ENCODE measurements at places on chromosomes 12 and 14. TPM values are rescaled to one million over a fixed set of nuclear protein-coding genes. Genes with fewer than 3 reads are reported as not detected.

DNA sequence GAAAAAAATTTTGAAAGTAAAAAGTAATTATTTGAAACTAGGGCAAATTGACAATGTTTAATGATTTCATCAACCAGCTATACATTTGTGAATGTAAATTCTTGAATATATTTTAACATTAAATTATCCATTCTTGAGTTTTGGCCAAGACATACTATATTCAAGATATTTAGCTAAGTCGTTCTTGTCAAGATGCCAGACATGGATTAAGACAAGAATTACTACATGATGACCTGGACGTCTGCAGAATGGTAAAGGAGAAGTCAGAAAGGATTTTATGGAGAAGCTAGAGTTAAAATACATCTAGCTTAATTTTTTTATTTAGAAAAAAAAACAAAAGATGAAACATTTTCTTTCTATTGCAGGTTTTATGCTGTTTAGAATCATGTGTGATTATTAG lies 255.8 kb downstream of the TMTC2 start:
- no peak for DNase-seq

DNA sequence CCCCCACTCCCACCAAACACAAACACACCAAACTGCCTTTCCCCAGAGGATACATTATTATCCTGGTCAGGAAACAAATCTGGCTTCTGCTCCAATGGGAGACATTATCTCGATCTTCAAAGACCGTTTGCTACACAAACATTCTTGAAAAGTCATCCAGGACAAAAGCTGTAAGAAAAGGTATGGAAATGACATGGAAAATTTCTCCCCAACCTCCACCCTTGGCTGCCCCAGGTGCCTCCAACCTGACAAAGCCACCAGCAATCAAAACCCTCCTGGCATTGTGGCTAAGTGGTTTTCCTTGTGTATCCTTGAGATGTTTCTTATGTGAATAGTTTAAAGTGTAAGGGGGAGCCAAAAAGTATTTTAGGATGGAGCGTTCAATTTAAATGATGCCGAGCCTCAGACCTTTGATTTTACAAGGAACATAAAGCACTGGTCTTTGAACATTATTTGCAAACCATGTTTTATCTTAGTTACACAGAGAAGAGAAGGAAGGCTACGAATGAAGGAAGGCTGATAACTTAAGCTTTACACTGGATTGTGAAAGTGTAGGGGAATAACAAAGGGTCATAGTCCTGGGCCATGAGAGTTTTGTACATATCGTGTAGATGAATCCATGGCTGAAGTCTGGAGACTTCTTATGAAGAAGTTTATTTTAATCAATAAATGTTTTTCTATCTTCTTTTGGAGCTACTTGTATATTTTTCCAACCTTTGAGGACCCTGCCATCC lies 418.9 kb upstream of the TMTC1 start:
- no peak for DNase-seq

DNA sequence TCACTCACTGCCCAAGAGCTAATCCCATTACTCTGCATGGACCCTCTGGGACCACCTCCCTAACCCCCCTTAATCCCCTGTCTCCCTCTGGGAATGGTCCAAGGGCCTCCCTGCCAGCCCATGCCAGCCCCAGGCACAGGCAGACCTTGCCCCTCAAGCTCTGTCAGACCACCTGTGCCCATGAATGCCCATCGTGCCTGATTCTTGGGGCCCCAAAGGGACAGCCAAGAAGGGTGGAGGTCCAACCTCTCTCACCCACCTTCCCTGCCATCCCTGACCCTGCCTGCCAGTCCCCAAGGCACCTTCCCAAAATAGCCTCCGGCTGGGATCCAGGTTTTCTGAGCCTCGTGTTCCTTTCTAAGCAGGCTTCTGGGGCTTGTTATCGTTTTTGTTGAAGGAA lies 20.8 kb upstream of the VSX2 start:
- DNase-seq, result no peak

GRCh38 chr12:4276524-4277204 lies 3.1 kb downstream of the CCND2 start:
- no peak for DNase-seq

WASHC3 gene
- 48.9 TPM for total RNA-seq

SSTR1 gene
- 0.67 TPM for total RNA-seq

GRCh38 chr12:42904683-42905418 lies 315.3 kb upstream of the PRICKLE1 start:
- DNase-seq, result no peak
